ENCODE measurements at places on chromosomes 16 and 17.

GRCh38 chr16:89338863-89339262 is 121.4 kb downstream of the ZNF778 start:
- no peak for DNase-seq

- no peak for DNase-seq
Observed at GRCh38 chr16:12315330-12316136, 339.0 kb downstream of the SNX29 start.

GRCh38 chr16:56807011-56807675 is 57.9 kb upstream of the SLC12A3 start:
- DNase-seq: no peak

GRCh38 chr16:57795431-57795878 is 6.8 kb downstream of the KIFC3 start:
- peak; percentile 45 for DNase-seq

GRCh38 chr16:84659656-84660300 is 11.5 kb downstream of the KLHL36 start:
- no peak for DNase-seq

DNA sequence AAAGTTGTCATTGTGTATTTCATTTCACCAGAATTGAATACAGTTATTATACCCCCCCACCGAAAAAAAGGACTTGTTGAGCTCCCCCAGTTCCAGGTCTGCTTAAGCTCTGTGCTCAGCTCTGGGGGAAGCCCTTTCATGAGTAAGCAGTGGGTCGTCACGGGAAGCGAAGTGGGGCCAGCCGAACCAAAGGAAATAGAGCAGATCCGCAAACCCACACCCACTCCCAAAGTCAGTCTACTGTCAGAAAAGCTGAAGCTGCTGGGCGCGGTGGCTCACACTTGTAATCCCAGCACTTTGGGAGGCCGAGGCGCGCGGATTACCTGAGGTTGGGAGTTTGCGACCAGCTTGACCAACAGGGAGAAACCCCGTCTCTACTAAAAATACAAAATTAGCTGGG is 50.1 kb downstream of the PECAM1 start:
- DNase-seq: no peak

- no peak for DNase-seq
Observed at GRCh38 chr16:50614955-50615724, 66.0 kb downstream of the SNX20 start.

DNA sequence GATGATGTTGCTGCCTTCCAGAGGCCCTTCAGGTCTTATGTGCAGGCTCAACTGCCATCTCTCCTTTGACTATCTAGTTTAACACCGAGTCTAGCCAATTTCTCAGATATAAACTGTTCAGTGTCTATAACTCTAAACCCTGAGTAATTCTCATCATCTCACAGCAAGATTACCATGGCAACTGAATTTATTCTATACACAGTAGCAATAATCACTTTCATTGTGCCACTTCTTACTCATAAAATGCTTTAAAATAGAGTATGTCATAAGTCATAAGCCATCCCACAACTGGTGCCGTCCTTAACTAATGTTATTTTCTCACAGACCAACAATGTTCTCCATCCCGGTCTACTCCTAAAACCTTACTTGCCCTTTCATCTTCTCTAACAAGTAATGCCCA is 45.0 kb downstream of the SYNRG start:
- DNase-seq: no peak

GRCh38 chr16:73912281-73912680 is 384.3 kb upstream of the PSMD7 start:
- no peak for DNase-seq

DNA sequence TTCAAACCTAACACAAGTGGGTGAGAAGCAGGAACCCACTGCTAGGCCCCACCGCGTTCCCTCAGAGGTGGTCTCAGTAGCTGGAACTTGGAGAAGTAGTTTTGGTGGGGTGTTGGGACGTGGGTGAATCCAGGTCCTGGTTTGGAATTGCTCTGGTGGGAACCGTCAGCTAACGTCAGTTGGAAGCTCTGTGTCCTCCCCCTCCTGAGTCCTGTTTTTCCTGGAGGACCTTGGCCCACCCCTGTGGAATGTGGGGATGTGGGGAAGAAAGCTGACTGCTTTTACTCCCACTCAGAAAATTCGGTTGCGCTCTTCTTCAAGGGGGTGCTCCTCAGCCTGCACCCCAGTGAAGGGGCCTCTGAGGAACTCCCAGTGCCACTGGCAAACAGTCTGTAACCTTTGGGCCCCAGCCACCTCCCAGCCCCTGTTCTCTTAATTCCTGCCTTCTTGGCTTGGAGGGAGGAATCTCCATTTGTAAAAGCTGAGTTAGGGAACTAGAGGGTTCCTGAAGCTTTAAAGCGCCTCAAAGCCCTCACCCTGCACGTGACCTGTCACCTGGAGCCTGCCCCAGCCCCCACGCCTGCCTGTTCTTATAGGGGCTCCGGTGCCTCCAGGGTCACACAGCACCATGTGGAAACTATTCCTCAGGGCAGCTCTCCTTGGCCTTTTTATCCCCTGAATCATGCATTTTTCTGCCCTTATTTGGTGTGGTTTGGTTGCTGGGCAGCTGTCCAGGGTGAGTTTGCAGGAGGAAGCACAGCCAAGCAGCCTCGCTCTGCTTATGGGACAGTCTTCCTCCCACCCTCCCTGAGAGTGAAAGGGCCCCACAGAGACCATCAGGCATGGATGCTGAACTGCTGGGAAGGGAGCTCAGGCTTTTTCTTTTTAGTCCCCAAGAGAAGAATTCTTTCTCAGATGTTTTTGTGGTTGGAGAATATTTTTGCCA is 16.2 kb upstream of the NAGLU start:
- no peak for DNase-seq

- no peak for DNase-seq
Observed at GRCh38 chr16:21598206-21598605, 1.2 kb upstream of the METTL9 start.

- no peak for DNase-seq
Observed at GRCh38 chr17:73419881-73420280, 108.1 kb upstream of the CDC42EP4 start.

- no peak for DNase-seq
Observed at GRCh38 chr17:34259146-34259545, 4.1 kb downstream of the CCL2 start.

GRCh38 chr16:10577305-10578202 is 2.8 kb downstream of the EMP2 start:
- no peak for DNase-seq

DNA sequence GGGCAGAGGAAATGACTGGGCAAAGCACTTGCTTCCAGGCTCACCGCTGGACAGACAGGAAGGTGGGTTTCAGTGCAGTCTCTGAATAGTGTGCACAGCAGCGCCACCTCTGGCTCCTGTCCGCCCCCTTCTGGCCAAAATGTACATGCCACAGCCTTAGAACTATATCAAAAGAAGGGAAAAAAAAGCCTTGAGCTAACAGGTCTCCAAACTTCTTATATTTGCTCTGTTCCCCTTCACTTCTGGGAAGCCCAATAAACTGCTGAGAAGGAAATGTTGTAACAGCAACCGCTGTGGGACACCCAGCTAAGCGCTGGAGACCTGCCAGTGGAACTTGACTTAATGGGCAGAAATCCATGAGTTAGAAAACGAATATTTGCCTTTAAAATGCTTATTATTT is 17.5 kb downstream of the COG7 start:
- DNase-seq: peak; percentile 66

- DNase-seq: no peak
Observed at GRCh38 chr16:10579965-10580882, at the start of gene EMP2. EMP2 (minus strand) TSS chr16:10580598; CDS start chr16:10547617, 32,981 bp downstream.

GRCh38 chr16:12387786-12388185 is 411.3 kb downstream of the SNX29 start:
- DNase-seq: no peak

GRCh38 chr17:27572665-27573064 is 58.3 kb upstream of the LGALS9 start:
- DNase-seq: no peak

- no peak for DNase-seq
Observed at GRCh38 chr16:56349711-56350161, 75.6 kb downstream of the AMFR start.

- no peak for DNase-seq
Observed at GRCh38 chr17:64411999-64412771, 21.5 kb upstream of the PECAM1 start.

DNA sequence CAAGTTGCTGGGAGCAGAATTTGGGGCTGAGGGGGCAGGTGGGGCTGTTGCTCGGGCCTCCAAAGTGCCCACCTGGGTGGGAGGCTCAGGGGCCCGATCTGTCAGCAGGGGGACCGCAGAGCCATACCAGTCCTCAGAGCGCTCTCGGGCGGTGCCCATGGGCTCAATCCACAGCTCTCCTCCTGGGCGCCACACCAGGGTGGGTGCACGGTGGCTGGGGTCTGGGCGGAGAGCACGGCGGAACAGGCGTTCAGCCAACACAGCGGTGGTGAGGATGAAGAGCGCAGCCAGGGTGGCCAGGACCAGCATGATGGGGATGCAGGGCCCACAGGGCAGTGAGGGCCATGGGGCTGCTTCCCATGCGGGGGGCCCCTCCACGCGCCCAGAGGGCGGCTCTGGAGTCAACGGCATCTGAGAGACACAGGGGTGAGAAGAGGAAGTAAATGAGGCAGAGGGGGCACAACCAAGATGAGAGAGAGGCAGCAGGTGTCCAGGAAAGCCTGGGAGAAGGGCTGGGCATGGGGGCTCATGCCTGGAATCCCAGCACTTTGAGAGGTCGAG is 1.2 kb downstream of the C16orf54 start:
- DNase-seq: peak; percentile 43

- DNase-seq: no peak
Observed at GRCh38 chr17:75010683-75011400, 1.6 kb upstream of the MRPL58 start.

- DNase-seq: no peak
Observed at GRCh38 chr17:61556224-61557188, 34.5 kb downstream of the NACA2 start.

DNA sequence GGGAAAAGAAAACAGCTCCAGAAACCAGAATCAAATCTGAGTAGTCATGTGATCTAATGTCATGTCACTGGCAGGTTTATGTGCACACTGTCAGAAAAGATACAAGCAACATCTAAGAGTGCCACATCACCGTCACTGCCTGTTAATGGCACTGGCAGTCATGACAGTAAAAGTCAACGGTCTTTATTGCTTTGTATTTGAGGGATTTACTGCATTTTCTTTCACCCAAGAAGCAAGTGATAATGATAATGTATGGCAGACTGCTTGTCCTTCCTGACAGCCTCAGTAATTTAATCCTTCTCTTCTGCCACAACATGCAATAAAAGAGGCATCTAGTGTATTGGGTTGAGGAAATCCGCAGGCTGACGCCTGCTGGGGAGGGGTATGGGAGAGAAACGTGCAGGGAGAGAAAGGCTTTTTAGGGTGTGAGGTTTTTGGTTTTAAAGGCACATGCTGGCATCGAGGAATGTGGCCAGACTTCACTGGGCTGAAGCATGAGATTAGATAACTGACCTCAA is 92.4 kb downstream of the RPGRIP1L start:
- DNase-seq: no peak

DNA sequence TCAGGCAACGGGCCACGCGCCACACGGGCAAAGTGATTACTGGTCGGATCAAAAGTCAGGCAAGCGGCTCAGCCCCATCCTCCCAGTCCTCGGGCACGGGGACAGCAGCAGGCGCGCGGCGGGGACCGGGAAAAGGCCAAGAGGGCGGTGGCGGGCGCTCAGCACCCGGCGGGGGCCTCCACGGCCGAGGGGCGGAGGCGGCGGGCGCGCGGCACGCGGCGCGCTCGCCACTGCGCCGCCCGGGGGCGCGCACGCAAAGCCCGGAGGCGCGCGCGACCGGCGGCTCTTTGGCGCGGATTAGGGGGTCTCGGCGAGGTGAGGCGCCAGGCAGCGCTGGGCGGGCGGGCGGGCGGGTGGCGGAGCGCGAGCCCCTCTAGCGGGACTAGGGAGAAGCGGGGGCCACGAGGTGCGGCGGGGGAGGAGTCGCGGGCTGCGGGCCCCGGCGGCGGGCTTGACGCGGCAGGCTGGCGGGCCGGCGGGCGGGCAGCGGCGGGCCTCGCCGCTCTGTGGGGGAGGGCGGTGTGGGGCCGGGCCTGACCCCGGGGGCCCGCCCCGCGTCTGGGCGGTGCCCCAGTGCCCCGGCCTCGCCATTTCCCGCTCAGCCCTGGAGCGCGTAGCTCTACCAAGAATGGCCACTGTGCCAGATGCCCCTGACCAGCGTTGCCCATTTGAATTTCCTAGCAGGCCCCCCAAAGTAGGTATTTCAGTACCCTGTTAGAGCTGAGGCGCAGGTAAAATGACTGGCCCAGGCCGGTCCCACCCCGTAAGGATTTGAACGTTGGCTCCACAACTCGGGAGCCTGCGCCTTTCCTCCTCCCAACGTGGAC is at the start of the genes ACACA and TADA2A:
TSS of gene ACACA (minus strand) at position 202 of the 827 bp plus-strand sequence. CDS start 537 bp downstream, outside the sequence.
TSS of gene TADA2A (plus strand) at position 252 of the 827 bp plus-strand sequence. CDS start 4,480 bp downstream, outside the sequence.
- peak; percentile 78 for DNase-seq

DNA sequence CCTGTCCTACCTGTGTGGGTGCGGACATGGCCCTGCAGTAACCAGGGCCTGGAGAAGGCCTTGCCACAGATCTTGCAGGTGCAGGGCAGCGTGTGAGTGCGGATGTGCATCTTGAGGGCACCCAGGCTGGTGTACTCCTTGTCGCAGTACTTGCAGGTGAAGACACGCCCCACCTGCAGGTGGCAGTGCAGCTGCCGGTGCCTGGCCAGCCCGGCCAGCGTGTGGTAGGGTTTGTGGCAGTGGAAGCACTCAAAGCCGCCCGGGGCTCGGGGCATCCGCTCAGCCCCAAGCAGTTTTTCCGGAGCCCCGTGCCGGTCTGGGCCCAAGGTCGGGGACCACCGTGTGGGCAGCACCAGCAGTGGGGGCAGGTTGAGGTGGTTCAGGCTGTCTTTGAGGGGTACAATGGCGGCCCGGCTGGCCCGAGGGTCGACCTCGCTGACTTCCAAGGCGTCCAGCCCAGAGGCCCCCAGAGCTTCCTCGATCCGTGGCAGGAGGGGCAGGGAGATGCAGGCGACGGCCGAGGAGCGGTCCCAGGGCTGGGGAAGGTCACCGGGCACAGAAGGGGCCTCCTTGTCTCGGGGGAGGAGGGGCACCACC is 5.1 kb downstream of the SNAI3 start:
- peak; percentile 61 for DNase-seq

DNA sequence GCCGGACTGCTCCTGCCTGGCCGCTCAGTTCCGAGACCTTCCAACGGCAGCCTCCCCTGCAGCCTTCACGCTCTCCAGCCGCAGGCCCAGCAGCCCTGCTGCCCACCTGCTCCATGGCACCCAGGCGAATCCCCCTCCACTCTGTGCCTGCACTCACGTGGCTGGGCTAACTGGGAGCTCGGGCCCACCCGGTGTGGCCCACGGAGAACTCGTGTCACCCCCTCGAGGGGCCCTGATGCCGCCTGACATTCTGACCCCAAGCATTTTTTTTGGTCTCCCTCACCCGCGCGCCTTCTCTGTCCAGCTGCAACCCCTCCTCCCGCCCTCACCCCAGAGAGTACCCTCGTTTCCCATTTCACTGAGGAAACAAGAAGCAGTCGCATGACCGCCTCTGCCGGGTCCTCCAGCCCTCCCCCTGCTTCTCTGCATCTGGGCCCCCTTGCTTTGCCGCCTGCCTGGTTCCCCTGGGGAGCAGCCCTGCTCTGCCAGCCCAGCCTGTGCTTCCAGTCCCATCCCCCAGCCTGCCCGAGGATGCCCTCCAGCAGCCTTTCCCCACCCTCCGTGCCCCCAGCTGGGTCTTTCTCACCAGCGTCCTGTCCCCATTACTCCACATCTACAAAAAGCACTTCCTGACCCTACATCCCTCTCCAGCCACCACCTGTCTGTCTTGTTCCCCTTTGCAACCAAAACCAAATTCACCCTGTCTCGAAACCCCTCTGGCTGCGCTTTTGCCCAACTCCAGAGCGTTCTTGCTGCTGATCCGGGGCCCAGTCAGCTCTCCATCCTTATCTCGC is 146.4 kb upstream of the CHMP6 start:
- no peak for DNase-seq

- DNase-seq: no peak
Observed at GRCh38 chr17:2083613-2084035, 28.7 kb downstream of the HIC1 start.

GRCh38 chr17:49889500-49889899 is 41.6 kb upstream of the TAC4 start:
- no peak for DNase-seq

All from CD4-positive, alpha-beta T cell treated with Interleukin-12 subunit alpha and Interleukin-12 subunit beta, for 1 hour (primary cell).